GM12892 (cell line): ENCODE measurements at places on chromosomes 11 and 22.

DNA sequence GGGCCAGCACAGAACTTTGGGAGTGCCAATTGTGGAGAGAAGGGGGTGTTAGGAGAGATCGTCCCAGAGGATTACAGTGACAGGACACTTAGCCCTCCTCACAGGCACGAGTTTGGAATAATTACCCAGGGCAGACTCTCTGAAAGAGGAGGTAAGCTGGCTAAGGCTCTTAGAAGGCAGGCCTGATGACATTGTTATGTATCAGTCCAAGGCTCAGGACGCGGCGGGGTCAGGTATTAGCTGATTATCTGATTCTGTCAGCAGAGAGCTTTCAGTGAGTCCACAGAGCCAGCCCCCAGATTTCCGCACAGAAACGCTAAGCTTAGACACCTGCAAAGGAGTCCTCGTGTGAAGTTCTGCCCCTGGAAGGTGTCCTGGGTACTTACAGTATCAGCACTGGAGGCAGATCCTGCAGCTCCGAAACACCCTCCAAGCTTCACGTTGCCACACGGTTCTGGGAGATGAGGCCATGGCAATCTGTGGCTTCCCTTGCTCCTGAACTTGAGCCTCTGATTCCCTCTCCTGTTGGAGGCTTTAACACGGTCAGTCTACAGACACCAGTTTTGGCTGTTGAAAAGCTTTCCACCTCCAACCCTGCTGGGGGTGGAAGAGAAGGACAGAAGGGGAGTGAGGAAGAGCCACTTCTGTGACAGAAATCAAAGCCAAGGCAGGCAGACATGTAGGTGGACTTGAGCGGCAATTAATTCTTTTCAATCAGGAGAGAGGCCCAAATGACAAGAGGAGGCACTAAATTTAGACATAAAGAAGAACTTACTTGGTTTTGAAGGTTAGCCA, 123.6 kb upstream of the CADM1 start:
- DNase-seq, result no peak

DNA sequence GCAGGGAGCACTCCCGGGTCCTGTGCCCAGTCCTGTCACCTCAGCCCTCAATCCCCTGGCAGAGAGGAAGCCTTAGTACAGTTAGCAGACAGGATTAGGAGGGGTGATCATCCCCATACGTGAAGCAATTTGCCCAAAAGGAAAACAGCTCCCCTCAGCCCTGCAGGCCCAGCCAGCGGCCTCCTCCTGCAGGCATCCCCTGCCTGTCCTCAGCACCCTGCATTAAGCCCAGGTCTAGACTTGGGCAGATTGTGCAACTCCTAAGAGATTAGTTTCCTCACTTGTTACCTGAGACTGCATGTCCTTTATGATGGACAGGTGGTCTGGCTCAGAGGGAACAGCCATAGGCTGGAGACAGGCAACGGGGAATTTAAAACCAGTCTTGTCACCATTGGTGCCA, 95.5 kb upstream of the TMEM45B start:
- no peak for DNase-seq

- no peak for DNase-seq
Measured at GRCh38 chr11:18294862-18295261, 27.1 kb downstream of the HPS5 start.

DNA sequence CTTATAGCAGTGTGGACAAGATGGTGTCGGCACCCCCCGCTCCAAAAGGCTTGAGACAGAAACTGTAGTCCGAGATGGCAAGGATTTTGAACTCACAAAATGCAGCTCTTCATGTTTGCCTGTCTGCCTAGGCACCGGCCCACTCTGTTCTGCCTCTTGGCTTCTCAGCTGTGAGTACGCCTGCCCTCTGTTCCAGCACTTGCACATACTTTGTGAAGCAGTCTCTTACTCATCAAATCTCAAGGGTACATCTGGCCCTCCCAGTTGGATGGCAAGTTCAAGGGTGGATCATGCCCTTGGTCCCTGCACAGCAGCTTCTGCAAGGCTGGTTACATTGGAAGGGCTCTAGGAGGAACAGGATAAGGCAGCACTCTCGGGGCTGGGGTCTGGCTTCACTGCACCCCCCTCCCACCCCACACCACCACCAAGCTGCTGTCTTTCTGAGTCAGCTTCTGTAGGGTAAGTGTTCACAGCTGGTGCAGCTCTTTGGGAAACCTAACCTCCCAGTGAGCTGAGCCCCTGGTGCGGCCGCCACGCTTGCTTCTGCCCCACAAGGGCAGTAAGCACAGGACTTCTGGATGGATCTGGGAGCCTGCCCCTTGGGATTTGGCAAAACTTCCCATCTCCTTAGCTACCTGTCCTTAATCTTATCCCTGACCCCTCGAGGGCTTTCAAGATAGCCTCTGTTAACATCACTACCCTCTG, 37.2 kb downstream of the FAM83F start:
- DNase-seq, result no peak

DNA sequence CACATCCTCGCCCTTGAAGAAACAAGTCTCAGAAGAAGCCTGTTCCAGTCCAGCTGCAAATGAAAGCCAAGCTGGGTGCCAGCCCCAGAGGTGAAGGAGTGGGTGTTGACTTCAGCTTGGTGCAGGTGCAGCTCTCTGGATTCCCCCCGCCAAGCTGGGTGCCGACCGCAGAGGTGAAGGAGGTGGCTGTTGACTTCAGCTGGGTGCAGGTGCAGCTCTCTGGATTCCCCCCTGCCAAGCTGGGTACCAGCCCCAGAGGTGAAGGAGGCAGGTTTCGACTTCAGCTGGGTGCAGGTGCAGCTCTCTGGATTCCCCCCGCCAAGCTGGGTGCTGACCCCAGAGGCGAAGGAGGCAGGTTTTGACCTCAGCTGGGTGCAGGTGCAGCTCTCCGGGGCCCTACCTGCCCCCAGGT, 1234.0 kb downstream of the TBC1D22A start:
- no peak for DNase-seq
